NCI-H1436 (cell line): ENCODE measurements at places on chromosomes 13 and 19.

DNA sequence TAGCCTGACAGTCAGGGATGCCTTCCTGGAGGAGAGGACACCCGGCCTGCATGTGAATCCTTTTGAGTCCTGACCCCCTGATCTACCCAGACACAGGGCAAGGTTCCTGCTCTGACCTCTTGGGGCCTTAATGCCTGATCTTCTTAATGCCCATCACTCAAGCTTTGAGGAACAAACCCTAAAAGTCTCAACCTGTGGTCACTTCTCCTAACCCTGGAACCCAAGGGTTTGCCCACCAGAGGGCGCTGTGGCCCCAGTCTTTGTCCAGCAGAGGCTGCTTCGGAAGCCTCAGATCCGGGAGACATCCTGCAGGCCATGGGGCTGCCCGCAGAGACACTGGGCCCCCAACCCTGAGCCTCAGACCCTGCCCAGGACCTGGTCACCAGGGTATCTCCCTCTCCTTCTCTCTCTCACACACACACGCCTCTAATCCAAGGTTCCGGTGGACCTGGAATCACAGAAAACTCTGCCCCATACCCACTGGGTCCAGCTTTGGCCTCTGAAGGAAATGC, 9.8 kb upstream of the DPF1 start:
- DNase-seq = peak; percentile 51

DNA sequence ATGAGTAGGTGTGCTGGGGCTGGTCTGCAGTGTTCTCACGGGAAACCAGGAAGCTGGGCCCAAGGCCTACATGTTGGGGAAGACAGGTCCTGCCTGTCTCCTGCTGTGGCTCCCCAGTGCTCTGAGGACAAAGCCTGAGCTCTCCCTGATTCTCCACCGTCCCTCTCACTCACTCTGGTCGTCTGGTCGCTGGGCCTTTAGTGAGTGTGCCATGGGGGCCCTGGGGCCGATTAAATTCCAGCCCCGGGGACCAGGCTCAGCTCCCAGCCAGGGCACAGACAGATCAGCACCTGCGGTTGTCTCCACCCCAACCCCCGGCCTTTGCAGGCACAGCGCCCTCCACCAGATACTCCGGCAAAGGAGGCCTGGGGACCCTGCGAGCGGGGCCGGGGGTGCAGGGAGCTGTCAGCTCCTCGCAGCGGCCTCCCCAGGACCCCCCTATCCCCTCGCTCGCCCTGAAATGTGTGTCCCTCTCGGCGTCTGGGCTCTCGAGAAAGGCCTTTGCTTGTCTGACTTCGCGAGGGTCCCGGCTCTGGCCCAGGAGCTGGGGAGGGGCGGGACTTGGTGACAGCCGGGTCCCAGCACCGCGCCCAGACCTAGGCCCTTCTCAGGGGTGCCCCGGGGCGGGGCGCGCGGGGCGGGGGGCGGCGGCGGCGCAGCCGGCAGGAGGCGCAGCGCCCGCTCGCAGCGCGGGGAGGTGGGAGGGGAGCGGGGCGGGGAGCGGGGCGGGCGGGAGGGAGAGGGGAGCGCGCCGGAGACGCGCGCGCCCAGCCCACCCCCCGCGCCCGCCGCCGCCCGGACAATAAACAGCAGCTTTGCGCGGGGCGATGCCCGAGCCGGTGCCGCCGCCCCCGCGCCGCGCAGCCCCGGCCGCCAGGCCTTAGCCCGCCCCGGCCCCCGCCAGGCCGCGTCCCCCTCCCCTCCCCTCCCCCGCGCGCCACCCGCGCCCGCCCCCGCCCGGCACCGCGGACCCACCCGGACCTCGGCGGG, at the start of gene PALM:
Gene PALM, plus strand, starts transcription at position 782 of the 990 bp plus-strand sequence. CDS start 212 bp downstream, outside the sequence.
- DNase-seq = peak; percentile 29

DNA sequence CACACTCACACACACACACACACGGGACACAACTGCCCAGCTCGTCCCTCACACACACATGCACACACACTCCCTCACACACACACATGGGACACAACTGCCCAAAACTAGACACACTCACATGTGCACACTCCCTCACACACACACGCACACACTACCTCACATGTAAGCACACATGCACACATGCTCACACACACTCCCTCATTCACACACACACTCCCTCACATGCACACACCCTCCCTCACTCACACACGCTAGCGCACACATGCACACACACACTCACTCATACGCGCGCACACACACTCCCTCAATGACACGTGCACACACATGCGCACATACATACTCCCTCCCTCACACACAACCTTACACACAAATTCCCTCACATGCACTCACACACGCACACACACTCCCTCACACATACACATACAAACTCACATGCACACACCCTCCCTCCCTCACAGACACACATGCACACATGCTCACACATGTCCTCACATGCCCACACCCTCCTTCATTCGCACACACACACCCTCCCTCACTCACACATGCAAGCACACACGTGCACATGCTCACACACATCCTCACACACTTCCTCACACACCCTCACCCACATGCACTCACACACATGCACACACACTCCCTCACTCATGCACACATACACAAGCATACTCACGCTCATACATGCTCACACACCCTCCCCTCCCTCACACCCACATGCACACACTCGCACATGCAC, 9.0 kb upstream of the RASA3 start:
- DNase-seq = no peak

GRCh38 chr13:49343255-49343654, 95.5 kb downstream of the CDADC1 start:
- no peak for DNase-seq

DNA sequence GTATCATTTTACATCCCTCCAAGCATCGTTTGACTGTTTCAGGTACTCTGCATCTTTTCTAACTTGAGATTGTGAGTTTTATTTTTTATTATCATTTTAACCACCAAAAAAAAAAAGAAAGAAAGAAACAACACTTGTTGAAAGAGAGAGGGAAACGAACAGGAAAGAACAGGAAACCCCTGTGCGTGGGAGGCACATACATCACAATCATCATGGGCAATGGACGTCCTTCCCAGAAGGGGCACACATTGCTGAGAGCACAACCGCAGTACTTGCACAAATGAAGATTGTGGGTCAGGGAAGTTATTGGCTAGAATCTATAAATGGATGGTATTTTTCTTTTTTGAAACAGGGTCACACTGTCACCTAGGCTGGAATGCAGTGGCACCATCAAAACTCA, 1.7 kb downstream of the CLC start:
- no peak for DNase-seq

DNA sequence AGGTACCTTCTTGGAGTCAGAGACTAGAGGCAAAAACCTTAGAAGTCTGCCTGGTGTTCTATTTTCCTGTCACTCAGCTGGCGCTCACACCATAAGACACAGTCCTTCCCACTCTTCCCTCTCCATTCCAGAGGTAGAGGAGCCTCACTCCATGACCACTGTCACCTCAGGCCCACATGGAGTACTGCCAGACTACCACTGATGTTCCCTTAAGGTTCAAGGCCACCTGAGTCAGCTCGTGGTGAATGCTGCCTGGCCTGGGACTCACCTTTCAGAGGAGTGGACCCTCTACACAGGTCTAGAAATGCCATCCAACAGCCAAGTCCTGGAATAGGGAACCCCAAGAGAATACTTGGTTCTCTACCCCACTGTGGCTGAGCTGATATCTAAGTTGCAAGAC, 29.9 kb downstream of the RGCC start:
- DNase-seq = no peak

DNA sequence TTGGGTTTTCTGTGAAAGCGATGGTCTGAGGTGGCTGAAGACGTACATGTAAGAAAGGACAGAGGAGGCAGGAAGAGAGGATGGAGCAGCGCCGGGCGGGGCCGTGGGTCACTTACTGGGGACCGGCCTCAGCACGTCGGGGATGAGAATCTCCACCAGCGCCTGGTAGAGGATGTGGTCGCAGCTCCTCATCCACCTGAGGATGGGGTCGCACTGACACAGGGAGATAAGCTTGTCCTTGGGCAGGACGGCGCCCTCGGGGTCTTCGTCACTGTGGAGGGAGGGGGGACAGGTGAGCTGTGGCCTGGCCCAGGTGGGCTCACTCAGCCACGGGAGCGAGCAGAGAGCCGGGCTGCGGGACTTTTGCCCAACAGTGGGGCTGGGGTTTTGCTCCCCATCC, 29.0 kb upstream of the RANBP3 start:
- no peak for DNase-seq

DNA sequence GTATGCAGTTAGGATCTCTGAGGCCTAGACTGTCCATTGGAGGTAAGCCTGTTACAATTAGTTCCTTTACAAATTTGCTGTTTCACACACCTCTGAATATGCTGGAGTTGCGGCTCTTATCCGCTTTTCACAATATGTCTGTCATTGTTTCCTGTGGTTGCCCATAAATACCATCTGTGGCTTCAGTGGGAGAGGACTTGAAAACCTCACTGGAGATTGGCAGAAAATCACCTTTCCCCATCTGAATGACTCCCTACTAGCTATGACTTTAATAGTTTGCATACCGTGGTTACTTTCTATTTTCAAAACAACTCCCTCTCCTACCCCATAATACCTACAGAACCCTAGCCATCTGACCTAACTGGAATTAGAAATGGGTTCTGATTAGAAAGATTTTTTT, 454.3 kb downstream of the PCDH17 start:
- no peak for DNase-seq

- DNase-seq = no peak
These were observed 69.2 kb downstream of the ATP11A start for GRCh38 chr13:112759053-112759452.

GRCh38 chr13:95289020-95289444, 12.2 kb downstream of the ABCC4 start:
- no peak for DNase-seq

DNA sequence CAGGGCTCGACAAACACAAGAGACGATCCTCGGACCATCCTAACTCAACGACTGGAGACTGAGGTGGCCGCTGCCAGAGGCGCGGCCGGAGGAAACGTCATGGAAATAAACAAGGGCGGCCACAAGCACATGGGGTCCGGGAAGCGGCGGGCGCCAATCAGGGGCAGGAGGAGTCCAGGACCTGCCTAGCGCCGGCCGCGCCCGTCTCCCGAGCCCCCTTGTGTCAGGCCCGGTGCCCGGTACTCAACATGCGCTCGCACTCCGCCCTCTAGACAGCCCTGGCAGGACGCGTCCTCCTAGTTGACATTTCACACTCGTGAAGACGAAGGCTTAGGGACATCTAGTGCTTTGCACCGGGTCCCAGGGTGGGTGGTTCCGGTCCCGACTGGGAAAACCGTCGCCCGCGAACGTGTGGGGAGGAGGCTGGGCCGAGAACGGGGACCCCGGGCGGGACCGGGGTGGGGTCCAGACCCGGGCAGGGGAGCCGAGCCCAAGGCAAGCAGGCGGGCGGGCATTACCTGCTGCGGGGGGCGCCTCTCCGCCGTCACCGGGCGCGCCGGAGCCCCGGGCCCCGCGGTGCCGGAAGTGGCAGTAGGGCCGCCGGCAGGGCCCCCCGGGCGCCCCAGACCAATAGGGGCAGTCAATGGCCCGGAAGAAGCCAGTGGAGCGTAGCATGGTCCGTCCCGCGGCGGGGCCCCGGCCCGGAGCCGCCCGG, 442 bp downstream of the REXO1 start:
- no peak for DNase-seq

DNA sequence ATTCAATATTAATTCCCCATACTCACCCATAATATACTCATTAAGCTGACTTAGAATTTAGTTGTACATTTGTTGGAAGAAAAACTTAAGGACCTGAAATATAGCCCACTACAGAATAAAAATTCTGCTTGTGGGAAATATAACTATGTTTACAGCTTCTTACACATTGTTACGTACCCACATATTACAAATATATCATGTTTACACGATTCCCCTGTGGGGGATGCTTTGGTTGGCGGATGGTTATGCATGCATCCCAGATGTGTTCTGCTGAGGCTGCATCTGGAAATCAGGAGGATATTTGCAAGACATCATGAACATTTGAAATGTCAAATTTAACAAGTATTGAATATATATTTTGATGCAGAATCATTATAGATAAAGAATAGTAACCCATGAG, 79.5 kb upstream of the KL start:
- no peak for DNase-seq

DNA sequence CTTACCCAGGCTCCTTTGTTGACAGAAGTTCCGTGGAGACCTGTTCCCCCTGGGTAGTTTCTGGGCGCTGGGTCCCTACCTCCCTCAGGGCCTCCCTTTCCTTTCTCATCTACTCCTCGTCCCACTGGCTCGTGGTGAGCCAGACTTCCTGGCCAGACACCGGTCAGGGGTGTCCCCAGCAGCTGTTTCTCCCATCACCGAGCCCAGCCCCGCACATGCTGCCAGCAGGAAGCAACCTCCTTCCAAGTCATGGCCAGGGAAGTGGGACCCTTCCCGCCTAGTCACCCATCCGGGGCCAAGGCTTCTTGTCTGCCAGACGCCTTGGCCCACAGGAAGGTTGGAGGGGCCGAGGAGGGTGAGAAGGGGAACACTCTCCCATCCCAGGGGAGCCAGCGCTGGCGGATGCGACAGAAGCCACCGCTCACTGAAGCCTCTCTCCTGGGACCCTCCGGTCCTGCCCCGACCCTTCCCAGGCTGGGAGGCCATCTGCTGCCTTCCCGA, 5.7 kb downstream of the PAK4 start:
- no peak for DNase-seq

GRCh38 chr13:66689628-66690027, 540.5 kb downstream of the PCDH9 start:
- DNase-seq = no peak

DNA sequence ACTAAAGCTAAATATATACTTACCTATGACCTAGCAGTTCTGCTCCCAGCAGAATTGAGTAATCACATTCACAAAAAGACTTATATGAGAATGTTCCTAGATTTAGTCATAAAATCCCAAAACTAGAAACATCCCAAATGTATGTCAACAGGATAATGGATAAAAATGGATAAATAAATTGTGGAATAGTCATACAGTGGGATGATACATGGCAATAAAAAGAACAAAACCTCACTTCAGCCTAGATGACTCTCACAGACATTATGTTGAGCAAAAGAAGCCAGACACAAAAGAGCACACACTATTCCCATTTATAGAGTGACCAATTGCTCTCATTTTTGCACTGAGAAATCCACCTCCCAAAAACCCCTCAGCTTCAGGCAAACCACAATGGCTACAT, 352.4 kb upstream of the HTR2A start:
- DNase-seq = no peak

DNA sequence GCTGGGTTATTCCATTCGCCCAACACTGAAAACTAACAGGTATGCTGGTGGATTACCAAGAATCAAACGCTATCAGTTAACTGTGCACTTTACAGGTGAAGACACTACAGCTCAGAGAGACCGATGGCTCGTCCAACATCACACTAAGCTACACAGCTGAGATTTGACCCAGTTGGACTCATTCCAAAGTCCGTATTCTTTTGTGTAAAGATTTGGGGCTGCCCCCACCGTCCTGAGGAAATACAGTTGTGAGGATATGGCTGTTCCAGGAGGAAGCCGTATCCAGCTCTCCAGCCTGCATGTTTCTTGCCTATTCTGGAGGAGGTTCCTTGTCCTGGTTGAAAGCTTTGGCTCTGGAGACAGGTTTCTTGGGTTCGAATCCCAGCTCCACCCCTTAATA, 4.2 kb downstream of the ZSCAN5A start:
- no peak for DNase-seq

DNA sequence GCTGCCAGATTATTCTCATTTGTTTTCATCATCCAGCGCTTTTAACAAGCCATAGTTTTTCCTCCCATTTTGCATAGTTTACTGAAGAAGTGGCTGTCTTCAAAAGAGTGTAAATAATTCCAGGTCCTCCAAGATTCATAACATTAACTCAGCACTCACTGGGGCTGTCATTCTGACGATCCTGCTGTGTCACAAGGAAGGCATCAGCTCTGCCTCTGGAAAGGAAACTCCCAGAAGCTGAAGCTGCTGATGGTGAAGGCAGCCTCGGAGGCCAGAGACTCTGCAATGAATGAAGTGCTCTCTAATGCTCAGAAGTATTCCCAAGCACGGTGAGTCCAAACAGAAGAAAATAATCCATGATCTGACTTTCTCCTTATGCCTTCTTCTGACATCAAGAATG, 60.0 kb downstream of the FLT1 start:
- DNase-seq = no peak
